ENCODE measurements at places on chromosomes 7 and 10.

DNA sequence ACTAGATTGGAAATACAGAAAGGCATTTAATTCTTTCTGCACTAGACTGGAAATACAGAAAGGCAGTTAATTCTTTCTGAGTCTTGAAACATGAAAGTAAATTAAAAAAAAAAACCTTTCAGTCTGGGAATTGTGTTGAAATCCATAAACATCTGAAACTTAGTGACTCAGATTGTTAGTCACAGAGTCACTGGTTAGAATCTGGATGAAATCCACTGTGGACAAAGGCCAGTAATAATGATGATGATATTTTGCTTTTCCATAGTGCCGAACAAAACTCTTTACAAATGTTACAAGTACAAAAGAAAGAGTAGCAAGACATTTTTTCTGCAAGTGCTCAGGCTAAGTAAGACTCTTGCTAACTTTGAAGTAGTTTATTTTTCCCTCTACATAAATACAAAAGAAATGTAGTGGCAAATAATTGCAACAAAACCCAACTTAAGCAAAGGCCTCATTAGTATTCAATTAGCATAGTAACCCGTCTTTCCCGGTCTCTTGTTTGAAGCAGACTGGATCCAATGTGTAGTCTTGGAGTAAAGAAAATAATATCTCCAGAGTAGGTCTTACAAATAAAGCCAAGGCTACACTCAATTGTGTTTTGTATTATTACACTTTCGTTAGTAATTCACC, 5.8 kb upstream of the PRTFDC1 start:
- no peak for DNase-seq

- no peak for DNase-seq
These were observed 199.4 kb downstream of the GRID1 start for GRCh38 chr10:86167121-86167761.

- DNase-seq: no peak
These were observed 267.3 kb upstream of the MKI67 start for GRCh38 chr10:128393546-128393945.

GRCh38 chr7:142319970-142320369, 62.1 kb upstream of the PRSS58 start:
- no peak for DNase-seq

GRCh38 chr7:155848691-155849669, 36.7 kb upstream of the SHH start:
- no peak for DNase-seq

- no peak for DNase-seq
These were observed 104.3 kb downstream of the AHR start for GRCh38 chr7:17402628-17403278.

DNA sequence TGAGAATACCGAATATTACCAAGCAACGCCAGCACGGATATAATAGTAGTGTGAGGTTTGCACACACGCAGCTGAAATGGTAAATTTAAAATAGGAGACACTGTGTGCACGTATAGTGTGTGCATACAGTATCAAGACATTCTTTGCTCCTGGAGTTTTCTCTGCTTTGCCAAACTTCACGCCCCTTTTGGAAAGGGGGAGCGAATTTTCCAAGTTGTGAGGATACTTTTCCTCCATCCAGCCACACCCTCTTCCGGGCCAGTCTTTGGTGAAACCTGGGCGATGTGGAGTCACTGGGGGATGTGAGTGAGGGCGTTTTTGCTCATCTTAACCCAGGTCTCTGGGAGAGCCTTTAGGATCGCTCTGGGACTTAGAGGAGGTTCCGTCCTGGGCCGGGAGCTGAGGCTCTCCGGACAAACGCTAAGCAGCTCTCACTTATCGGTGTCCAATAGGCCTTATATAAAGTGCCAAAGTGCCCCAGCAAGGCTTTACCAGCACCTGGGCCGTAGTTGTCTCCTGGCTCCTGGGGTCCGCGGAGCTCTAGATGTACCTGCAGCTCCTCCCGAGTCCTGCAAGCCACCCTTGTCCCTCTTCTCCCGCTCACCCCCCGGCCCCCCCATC, 160.0 kb upstream of the MKI67 start:
- DNase-seq: no peak

GRCh38 chr10:116336866-116337265, 12.6 kb downstream of the CCDC172 start:
- DNase-seq: no peak
